Stimulated activated CD4-positive, alpha-beta T cell treated with anti-CD3 and anti-CD28 coated beads, Interleukin-12 subunit alpha, Interleukin-12 subunit beta, amount 100 ng/mL, for 48 hours (primary cell): ENCODE measurements at places on chromosomes 4 and X.

GRCh38 chr4:151313306-151314009, 11.9 kb downstream of the SH3D19 start:
- DNase-seq = no peak

DNA sequence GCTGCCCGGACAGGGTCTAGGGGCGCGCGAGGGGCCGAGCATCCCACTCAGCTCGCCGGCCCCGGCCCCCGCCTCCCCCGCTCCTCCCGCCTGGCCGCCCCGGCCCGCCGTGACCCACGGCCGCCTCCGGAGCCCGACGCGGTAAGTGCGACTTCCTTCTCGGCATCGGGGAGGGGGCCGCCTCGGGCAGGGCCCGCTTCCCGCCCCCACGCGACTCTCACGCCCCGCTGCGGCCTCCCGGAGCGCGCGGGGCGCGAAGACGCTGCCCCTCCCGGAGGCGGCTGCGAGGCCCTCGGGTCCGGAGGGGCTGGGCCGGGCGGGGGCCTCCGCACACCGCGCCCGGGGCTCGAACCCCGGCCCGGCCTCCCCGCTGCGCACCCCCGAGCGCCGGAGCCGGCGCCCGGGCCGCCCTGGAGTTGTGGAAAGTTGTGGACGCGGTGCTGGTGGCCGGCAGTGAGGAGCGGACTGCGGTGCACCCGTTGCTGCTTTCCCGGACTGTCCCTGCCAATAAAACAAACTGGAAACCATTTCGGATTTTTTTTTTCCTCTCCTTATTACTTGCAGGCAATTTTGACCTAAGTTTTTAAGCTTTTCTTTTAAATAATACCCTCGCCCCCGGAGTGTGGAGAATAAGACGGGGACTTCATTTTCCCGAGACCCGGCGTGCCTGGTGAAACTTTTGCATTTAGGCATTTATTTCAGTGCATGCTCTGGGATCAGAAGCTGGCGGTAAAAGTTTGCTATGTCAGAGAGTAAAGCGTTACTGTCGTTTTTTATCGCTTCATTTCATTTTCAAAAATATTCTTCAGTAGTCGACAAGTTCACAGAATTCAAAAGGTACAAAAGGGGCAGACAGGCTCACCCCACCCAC, 13.0 kb upstream of the TMEM156 start:
- DNase-seq = no peak

GRCh38 chr4:54390670-54391069, 161.6 kb downstream of the PDGFRA start:
- DNase-seq = no peak

DNA sequence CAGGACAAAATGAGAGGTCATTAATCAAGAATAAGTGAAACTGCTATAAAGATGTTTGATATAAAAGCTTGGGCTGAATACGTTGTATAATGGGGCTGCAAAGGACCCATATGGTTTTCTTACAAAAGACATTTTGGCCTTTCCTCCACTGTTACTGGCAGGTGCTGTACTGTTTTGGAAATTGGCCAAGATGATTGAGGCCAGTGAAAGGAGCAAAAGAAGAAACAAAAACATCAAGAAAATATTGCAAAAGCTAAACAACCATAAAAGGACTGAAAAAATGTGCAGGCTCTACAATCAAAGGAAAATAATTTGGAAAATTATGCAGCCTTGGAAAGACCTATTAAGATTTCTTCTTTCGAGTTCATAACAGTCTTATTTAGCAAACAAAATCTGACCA, 222.2 kb upstream of the PPP1R2C start:
- no peak for DNase-seq

DNA sequence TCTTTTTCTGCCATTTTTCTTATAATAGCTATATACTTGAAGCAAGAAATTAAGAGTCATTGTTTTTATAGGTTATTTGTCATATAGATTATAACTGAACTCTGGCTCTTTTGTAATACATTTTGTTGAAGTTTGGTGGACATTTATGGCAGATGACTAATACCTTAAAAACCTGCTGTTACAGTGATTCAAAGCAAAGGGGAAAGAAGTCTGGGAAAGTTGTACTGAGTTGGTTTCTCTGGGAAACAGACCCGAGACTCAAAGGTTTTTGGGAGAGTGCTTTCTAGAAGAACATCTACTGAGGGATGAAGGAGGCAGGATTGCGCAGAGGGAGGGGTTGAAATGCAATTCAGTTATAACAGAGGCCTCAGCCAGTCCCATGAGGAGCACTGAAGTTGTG, 35.9 kb downstream of the NAP1L5 start:
- no peak for DNase-seq

DNA sequence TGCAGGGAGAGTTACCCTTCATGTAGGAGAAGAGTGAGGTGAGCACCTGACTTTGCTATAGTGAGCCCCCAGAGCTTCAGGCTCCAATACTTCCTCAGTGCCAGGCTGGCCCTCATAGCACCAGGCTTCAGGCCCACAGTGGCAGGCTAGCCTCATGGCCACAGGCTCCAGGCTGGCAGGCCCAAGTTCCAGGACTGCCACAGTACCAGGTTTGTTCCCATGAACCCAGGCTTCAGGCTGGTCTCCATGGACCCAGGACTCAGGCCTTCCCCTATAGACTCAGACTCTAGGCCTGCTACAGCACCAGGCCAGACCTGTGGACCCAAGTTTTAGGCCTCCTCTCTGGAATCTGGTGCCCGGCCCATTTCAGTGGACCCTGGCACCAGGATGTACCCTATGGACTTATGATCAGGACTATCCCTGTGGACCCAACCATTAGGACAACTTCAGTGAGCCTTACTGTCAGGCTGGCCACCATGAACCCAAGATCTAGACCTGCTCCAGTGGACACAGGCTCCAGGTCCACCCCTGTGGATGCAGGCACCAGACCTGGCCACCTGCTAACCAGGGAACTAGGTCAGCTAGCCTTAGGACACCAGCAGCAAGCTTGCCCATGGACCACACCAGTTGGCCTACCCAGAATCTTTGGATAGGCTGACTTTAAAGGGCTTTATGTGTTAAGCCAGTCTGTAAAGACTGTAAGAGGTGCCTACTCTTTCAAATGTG, 658.2 kb downstream of the KLHL13 start:
- DNase-seq = no peak

DNA sequence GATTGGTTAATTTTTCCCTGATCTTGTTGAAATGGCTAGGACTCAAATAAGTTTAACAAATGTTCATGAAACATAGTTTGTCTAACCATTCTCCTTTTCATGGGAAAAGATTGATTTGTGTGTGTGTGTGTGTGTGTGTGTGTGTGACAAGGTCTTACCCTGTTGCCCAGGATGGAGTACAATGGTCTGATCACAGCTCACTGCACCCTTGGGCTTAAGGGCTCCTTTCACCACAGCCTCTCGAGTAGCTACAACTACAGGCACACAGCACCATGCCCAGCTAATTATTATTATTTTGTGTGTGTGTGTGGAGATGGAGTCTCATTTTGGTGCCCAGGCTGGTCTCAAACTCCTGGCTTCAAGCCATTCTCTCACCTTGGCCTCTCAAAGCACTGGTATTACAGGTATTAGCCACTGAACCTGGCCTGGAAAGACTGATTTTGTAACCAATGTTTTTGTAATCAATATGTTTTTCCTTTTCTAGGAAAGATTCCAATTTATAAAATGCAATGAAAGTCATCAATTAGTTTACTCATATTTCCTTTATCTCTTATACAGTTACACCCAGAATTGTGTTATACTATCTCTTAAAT, 139.3 kb downstream of the CPE start:
- DNase-seq = no peak
